ENCODE measurements at places on chromosomes 6 and 20.
A peak's percentile ranks its signal among the peaks of the same experiment; 100 is the strongest.

DNA sequence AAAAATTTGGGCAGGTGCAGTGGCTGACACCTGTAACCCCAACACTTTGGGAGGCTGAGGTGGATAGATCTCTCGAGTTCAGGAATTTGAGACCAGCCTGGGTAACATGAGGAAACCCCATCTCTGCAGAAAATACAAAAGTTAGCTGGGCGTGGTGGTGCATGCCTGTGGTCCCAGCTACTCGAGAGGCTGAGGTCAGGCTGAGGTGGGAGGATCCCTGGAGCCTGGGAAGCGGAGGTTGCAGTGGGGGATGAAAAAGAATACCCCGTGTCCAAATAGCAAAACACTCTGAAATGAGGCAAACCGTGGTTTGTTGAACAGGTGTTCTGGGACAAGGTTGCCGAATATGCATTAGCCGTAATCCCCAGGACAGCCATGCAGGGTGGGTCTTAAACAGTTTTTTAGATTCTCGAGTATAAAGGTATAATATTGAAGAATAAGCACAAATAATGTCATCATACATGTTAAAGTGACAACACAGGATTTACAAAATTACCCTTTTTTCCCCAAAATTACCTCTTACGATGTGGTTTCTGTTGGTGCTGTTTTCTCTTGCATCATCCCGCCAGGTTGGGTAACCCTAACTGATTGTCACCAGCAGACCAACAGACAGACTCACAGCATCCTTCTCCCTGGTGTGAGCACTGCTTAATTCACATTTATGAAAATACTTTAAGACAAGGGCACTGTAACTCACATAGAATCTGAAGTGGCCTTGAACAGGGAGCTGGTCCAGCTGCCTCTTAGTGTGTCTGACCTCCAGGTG lies 9.1 kb downstream of the DNAJC5 start:
- no peak for DNase-seq

DNA sequence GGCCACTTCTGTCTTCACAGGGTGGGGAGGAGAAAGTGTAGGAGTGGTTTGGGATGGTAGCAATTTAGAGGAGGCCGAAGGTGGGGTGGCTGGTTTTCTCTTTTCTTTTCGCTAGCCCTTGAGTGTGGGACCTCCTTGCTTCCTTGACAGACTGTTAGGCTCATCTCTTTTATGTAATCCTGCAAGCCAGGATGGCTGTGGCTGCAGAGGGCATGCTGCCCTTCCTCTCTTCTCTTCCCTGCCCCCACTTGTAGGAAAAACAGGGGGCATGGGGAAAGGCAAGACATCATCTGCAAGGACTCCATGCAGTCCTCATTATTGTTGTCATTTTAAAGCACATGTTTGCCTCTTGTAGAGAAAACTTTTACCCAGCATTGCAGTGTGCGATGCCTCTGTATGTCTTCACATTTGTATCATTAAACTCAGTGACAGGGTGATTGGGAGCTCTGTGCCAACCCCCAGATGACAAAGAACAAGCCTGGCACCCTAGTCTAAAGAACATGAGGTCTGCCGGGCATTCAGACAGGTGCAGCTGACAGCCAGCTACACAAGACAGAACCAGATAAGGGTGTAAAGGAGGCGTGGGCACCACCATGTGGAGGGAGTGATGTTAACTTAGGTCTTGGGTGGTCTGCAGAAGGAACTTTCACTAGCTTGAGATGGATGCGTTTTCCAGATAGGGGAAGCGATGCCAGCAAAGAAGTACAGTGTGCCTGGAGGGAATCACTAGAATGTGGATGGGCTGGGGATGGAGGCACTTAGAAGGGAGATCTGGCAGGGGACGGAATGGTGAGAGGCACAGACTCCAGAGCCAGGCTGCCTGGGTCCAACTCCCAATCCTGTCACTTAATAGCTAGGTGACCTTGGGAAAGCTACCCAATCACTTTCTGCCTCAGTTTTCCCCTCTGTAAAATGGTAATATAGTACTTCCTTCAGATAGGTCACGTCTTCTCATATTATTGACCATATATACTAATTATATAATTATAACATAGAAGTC lies 207.6 kb downstream of the TBC1D7 start:
- peak; percentile 48 for DNase-seq

- no peak for DNase-seq
These were observed 240.7 kb upstream of the POU3F2 start for GRCh38 chr6:98593676-98594075.

GRCh38 chr6:136113736-136114173 lies 136.4 kb downstream of the MTFR2 start:
- DNase-seq = peak; percentile 57

DNA sequence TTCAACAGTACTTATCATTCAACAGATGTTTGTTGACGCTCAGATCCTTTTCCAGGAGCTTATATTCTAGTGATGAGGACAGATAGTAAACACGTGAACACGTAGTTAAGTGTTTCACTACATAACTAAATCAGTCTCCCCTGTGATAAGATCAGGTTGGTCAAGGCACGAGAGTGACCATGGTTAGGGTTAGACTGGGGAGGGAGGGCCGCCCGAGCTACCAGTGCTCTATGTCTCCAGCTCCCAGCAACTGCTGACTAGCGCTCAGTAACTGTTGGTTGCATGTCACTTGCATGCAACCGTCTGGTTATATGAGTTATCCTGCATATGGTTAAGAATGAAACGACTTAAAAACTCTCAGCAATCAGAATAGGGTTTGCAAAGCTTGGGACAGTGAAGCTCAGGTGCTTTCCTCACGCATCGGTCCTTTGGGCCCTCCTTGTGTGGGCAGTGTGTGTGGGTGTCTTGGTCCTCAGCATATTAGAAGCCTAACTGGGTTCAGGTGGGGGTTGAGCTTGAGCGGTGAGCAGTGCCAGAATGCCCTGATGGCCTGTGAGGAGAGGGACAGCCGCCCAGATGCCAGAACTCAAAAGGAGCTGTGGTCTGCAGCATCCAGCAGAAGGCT lies 120.8 kb downstream of the ARID1B start:
- DNase-seq = no peak

- peak; percentile 82 for DNase-seq
These were observed 37.8 kb downstream of the ZC2HC1B start for GRCh38 chr6:143901885-143902750.

GRCh38 chr6:45758787-45759471 lies 256.7 kb downstream of the CLIC5 start:
- no peak for DNase-seq

GRCh38 chr6:70538376-70538775 lies 28.4 kb upstream of the SDHAF4 start:
- DNase-seq = no peak

All from right forelimb (tissue), 1 donor.